ENCODE measurements at places on chromosomes 2 and 18.

DNA sequence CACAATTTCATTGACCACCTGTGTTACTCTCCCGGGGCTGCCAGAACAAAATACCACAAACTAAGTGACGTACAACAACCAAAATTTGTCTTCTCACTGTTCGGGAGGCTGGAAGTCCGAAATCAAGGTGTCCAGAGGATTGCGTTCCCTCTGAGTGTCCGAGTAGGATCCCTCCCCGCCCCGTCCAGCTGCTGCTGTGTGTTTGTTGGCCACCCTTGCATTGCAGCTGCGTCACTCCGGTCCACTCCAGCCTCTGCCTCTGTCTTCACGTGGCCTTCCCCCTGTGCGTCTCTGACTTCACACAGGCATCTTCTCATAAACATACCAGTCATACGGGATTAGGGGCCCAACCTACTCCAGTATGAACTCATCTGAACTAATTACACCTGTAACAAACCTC is 251.8 kb upstream of the SMIM21 start:
- no peak for DNase-seq

GRCh38 chr2:224645722-224646121 is 60.6 kb upstream of the CUL3 start:
- DNase-seq: no peak

GRCh38 chr2:241126201-241126611 is 23.1 kb downstream of the PASK start:
- DNase-seq: no peak

GRCh38 chr2:236169151-236169721 is 1.1 kb upstream of the GBX2 start:
- no peak for DNase-seq

DNA sequence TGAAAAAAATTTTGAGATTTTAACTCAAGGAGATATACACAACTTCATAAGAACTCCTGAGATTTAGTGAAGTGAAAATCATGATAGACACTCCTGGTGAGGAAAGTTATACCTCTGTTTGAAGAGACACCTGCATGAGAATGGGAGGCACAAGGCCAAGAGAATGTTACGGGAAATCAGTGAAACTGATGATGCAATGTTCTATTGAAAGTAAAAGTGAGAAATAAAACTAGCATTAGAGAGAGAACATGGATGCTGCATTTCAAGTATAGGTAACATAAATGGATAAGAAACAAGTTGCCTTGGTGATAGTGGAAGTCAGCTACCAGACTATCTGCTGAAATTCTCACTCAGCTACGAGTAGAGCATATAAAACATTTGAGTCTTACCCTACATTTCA is 562.1 kb upstream of the FANCL start:
- no peak for DNase-seq

DNA sequence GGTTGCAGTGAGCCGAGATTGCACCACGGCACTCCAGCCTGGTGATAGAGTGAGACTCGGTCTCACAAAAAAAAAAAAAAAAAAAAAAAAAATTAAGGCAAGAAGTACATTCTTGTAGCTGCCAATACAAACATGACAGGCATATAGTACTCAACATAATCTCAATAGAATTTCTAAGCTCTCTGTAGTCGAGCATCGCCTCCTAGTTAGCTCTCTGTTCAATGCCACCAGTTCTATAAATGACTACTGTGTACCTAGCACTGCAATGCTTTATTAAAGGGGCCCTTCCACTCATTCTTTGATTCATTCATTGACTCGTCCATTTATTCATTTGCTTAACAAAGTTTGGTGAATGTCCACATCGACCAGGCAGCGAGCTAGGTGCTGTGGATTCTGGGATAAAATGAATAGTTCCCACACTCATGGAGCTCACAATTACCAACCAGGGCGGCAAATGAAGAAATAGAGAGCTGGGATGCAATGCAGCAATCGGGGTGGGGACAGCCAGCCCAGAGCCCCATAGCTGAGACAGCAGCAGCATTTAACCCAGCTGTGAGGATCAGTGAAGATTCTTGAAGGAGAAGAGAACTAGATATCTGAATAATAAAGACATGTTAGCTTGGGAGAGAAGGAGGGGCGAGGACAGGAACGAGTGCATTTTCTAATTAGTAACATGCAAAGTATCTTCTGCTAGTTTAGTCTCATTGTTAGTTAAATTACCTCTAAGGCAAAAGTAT is 349.8 kb downstream of the LPIN1 start:
- no peak for DNase-seq
